ENCODE measurements at places on chromosomes 13 and 19. TPM values are rescaled to one million over a fixed set of nuclear protein-coding genes. Genes with fewer than 3 reads are reported as not detected.
A peak's percentile ranks its signal among the peaks of the same experiment; 100 is the strongest.

DNA sequence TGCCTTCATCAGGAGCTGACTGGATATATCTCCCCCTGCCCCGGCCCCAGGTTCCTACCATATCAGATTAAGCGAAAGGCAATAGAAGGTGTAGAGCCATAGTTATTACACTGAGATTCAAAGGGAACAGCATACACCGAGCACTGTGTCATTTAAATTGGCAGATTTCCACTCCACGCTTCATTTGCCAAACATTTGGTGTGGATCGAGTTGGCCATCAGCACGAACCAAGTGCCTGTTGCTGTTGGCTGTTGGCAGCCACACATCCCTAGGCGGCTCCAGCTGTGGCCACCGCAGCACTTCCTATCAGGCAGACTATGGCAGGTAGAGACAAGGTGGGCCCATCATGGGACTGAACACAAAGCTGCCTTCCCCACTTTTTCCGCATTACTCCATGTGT lies 115.8 kb downstream of the CCNA1 start:
- DNase-seq = no peak

DNA sequence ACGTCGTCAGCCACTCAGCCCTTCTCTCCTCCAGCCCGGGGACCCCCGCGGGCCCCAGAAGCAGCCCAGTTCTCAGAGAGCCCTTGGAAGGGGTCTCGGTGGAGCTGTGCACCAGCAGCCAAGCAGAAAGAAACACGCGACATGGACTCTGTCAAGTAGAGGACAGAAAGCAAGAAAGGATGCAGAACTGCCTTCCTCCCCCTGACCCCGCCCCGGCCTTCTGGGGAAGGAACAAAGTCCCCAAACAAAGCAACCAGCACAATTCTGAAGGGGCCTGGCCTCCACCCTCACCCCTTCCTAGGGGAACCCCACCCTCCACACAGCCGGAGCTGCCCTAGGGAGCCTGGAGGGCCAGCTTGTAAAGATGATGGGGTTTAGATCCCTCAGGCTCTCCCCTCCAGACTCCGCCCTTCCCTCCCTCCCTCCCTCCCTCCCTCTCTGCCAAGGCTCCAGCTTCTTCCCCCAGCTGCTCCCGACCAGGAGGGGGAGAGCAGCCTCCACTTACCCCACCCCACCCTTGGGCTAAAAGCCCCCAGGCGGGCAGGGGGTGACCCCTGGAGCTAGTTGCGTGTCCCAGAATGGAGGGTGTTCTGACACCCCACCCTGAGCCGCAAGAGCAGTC lies 7.8 kb downstream of the LYL1 start:
- DNase-seq = peak; percentile 65

- no peak for DNase-seq
Observed at GRCh38 chr19:48991011-48991609, 2.0 kb downstream of the GYS1 start.

- no peak for DNase-seq
Observed at GRCh38 chr13:25217023-25217885, 45.2 kb upstream of the AMER2 start.

DNA sequence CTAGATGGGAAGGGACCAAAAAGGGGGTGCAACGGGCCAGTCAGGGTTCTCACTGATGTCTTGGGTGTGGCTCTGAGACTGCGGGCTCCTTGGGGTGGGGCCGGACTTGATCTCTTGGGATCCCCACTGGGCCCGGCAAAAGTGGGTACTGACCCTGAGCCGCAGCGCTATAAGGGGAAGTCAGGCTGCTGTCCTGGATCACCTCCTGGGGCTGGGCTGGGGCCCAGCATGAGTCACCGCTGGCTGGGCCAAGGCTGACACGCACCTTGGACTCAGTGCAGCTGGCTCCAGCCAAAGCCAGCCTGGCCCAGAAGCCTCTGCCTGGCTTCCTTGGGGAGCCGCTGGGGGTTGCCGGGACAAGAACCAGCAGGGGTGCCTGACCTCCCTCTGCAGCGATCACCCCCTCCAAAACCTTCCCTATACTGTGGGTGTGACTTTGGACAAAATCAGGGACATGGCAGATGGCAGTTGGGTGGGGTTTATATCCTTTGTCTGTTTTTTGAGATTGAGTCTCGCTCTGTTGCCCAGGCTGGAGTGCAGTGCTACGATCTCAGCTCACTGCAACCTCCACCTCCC lies 617 bp upstream of the IQCN start:
- DNase-seq = peak; percentile 94

- DNase-seq = no peak
Observed at GRCh38 chr13:20704459-20705069, 1.1 kb downstream of the IL17D start.

GRCh38 chr13:94613051-94613450 lies 11.4 kb downstream of the GPR180 start:
- no peak for DNase-seq

- no peak for DNase-seq
Observed at GRCh38 chr13:24036115-24036514, 124.4 kb upstream of the SPATA13 start.

- DNase-seq = no peak
Observed at GRCh38 chr19:47418692-47419029, 666 bp downstream of the MEIS3 start.

DNA sequence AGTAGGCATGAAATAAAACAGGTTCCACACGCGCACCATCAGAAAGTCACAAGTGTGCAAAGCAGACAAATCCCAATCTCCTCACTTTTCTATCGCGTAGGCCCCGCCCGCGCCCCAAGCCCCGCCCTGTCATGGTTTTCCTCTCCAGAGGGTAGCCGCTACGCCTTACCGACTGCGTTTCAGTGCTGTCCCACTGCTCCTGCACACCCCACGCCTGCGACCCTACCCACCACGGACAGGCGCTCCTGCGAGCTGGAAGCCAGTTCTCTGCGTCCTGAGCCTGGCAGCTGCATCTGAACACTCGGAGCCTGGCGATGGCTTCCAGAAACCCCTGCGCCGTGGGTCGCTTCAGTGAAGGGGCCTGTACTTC lies 379 bp upstream of the ZNF470 start:
- peak; percentile 87 for DNase-seq

DNA sequence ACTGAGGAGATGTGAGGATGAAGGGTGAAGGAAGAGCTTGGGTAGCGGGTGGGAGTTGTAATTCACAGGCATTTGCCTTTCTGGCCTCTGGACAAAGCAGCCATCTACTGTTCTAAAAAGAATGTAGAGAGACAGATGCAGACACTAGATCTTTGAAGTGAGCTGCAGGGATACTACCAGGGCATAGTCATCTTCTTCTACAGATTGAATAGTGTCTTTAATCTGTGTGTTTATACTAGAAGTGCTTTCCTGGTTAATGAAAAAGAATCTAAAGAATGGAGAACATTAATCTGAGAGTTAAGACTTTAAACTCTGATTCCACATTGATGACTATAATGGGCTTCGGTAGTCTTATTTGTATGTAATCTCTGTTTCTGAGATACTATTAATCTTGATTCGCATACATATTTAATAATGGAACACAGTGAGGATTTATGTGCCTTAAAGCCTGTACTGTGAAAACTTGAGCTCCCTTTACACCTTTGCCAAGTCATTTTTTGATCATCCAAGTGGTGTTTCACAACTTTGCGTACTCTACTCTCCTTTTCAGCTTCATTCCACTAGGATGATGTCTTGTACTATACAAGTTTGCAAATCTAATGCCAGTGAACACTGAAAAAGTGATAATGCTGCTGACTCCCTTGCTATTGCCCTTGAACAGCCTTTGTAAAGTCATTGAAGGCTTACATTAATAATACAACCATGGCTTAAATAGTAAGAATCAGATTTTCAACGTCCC lies 2199.4 kb upstream of the PCDH20 start:
- no peak for DNase-seq

GRCh38 chr13:38463048-38463447 lies 113.4 kb downstream of the UFM1 start:
- no peak for DNase-seq

DNA sequence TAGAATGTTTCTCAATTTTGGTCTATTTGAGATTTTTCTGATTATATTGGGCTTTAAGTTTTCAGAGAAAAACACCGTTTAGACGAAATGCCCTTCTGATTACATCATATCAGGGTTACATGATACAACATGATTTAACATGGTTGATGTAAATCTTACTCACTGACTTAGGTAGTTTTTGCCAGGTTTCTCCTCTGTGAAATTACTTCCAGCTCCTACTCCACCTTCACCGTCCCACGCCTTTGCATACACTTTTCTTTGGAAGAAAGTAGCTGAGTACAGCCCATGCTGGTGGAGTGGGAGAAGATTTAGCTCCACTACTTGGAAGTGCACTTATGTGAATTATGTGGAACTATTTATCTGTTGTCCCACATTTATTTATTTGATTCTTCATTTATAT lies 433.2 kb upstream of the KLHL1 start:
- no peak for DNase-seq

DNA sequence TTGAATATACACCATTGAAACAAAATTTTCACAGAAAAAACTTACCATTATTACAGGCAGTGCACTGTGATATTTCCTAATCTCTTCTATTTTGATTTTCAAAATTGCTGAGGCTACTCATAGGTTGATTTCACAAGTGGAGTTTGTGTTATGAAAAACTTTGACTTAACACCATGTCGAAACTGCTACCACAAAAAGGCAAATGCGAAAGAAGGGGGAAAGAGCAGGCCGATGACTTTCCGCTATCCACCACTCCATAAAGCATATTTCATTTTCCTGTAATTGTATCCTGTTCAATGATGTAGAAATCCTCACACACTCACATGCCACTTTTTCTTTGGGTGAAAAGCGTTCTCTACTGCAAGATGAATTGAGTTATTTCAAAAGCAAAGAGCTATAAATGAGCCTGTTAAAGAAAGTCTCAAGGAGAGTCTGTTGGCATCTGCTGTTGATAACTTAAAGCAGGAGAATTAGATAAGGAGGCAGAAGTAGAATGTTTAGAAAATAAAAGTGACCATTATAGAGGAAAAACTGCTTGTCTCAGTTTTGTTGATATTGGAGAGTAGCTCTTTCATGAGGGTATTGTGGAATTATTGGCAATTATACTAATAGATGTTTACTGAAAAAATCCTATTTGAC lies 18.8 kb downstream of the KL start:
- DNase-seq = no peak

LRRC63 gene
- 0.15 TPM for polyA plus RNA-seq

SPINT2 gene
- 292 TPM for polyA plus RNA-seq

TTC9B gene
- polyA plus RNA-seq = 0.26 TPM

ZNF497 gene
- polyA plus RNA-seq = not detected

TNNT1 gene
- polyA plus RNA-seq = 1.4 TPM

ELSPBP1 gene
- polyA plus RNA-seq = not detected

CLEC17A gene
- not detected for polyA plus RNA-seq

CRLF1 gene
- polyA plus RNA-seq = 1,029 TPM

ELL gene
- polyA plus RNA-seq = 13.1 TPM

PROSER3 gene
- 18.7 TPM for polyA plus RNA-seq
